ENCODE measurements at places on chromosomes 4 and X.

DNA sequence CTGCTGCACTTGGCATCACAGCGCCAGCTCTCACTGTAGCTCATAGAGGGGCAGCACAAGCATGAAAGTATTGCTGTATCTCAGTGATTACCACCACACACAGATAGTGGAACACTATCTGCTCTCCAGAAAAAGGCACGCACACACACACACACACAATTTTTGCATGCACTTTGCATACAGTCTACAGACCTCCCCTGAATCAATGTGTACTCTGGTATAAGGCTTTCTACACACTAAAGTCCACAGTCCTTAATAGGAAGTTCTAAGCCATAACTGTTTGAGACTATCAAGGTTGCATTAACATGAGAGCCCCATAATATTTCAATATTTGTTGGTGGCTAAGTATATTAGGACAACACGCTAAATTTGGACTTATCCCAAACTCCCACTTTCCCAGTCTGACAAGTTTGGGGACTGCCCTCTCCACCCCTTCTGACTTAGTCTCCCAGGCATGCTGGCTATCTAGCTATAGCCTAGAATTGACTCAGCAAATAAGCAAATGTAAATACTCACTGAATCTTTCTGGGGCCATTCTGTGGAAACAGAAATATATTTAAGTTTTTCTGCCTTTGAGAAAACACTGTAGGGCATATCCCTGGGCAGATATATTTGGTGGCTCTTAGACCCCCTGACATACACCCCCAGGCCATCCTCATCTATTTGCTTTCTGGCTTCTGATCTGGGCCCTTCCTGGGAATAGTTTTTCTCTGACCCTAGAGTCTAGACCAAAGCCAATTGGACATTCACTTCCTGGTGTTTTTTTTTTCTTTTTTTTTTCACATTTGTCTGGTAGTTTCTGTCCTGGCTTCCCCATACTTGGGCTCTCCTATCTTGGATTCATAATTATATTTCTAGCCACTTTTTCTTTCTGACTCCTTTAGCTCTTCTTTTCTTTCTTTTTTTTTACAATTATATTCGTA is 36.4 kb upstream of the CT47C1 start:
- H3K4me1 ChIP-seq, result no peaks in the 10 kb centered on the region
- H3K4me3 ChIP-seq, result no peak overlapping the region
- H3K27ac ChIP-seq, result no peak overlapping the region
- H3K36me3 ChIP-seq, result no peaks in the 10 kb centered on the region
- H3K27me3 ChIP-seq, result no peaks in the 10 kb centered on the region
- DNase-seq, result peak; percentile 23

DNA sequence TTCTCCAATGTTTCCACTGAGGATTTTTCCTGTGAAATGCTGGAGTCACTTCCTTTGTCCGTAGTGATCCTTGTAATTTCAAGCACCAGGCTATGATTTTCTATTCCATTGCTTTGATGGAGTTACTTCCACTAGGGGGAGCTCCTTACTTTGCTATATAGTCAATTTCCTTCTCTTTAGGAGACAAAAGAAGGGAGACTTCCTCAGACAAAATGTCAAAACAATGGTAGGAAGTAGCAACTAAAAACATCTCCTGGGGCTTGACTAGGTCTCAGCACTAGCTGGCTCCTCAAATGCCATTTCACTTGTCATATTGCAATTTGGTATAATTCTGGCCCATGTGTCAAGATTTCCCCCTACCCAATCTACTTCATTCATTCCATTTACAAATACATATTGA is 24.1 kb downstream of the ZCCHC12 start:
- DNase-seq, result no peak
- H3K4me3 ChIP-seq, result no peak overlapping the region
- no peaks in the 10 kb centered on the region for H3K27me3 ChIP-seq
- H3K4me1 ChIP-seq, result no peaks in the 10 kb centered on the region
- no peaks in the 10 kb centered on the region for H3K36me3 ChIP-seq

- no peak for DNase-seq
- no peak overlapping the region for H3K27ac ChIP-seq
- no peaks in the 10 kb centered on the region for H3K27me3 ChIP-seq
- no peak overlapping the region for H3K4me3 ChIP-seq
- H3K36me3 ChIP-seq, result peaks cover 5% of the 10 kb centered on the region
These were observed 288.6 kb downstream of the DCTD start for GRCh38 chr4:182628544-182628943.

DNA sequence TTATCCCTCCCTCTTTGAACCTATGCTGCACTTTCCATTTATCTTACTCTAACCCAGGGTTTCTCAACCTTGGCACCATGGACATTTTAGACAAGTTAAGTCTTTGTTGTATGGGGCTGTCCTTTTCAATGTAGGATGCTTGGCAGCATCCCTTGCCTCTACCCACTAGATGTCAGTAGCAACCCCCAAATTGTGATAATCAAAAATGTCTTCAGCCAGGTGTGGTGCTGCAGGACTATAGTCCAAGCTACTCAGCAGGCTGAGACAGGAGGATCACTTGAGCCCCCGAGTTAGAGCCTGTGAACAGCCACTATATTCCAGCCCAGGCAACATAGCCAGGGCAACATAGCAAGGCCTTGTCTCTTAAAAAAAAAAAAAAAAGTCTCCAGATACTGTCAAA is 7.0 kb downstream of the LRCH2 start:
- H3K4me3 ChIP-seq, result no peak overlapping the region
- H3K36me3 ChIP-seq, result no peaks in the 10 kb centered on the region
- no peak overlapping the region for H3K27ac ChIP-seq
- H3K27me3 ChIP-seq, result no peaks in the 10 kb centered on the region
- no peak for DNase-seq

DNA sequence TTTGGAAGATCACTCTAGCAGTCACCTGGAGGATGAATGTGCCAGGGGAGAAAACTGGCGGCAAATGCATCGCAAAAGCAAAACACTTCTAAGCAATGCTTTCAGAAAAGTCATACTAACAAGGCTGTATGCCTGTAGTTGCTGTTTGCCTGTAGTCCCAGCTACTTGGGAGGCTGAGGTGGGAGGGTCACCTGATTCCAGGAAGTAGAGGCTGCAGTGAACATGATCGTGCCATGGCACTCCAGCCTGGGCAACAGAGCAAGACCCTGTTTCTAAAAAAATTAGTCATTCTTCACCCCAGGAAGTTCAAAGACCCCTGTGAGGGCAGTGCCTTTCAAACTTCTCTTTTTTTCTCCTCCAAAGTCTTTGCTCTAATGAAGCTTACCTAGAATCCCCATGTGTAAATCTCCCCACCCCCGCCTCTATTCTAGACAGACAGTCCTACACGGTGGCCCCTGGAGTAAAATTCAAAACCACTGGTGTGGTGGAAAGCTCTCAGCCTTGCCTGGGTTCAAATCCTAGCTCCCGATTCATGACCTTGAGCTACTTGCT is 5.5 kb downstream of the SOWAHD start:
- no peak for DNase-seq
- peaks cover 9% of the 10 kb centered on the region for H3K4me1 ChIP-seq
- no peaks in the 10 kb centered on the region for H3K36me3 ChIP-seq

DNA sequence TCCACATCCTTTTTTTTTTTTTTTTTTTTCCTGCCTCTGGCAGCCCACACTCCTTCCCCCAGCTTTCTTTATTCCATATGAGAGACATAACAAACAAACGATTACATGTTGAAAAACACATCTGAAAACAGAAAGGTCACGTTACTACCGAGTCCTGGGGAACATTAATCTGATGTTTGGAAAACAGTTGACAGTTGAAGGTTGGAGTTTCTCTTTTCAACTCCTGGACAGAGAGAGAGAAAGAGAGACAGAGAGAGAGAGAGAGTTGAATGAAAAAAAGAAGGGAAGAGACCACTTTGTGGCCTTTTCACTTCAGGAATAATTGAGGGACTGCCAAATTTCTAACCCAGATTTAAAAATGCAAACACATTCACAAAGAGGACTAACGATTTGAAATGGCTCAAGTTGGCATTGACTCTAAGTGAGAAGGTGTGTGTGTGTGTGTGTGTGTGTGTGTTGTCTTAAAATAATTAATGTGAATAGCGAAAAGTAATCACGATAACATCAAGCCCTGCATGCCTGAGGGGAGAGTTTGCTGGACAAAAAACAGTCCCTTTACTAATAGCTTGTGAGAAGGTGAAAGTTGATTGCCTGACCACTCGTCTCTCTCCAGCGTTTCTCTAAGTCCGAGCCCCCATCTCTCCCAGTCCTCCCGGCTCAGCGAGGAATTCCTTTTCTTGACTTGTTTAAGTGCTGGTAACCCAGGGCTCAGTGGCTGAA is 67.3 kb downstream of the FBXO8 start:
- peaks cover 31% of the 10 kb centered on the region for H3K4me1 ChIP-seq
- no peaks in the 10 kb centered on the region for H3K36me3 ChIP-seq
- no peak overlapping the region for H3K4me3 ChIP-seq
- H3K27me3 ChIP-seq, result no peaks in the 10 kb centered on the region
- peak overlapping the region; percentile 82 for H3K27ac ChIP-seq
- DNase-seq, result no peak

DNA sequence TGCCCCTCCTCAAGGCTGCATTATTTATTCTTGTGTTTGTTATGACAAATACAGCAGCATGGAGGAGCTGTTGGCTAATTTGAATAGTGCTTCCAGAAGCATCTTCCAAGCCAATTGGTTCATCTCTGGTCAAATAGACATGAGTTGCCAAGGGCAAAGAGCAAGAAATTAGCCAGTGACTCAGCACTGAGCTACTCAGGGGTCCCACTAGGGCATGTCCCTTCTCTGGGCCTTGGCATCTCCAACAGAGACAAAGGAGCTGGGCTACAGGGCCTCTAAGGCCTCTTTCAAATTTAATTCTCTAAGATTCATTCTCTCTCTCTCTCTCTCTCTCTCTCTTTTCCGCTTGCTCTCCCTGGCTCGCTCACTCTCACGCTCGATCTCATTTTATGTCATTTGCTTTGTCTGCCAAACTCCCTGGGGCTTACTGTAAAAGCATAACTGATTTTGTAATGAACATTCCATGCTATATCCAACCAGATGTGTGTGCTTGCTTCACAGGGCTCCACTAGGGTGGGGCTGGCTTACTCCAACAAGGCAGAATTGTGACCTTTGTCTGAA is 86.7 kb upstream of the MAGEA4 start:
- H3K4me3 ChIP-seq, result no peak overlapping the region
- H3K36me3 ChIP-seq, result no peaks in the 10 kb centered on the region
- DNase-seq, result peak; percentile 23
- H3K27me3 ChIP-seq, result no peaks in the 10 kb centered on the region

GRCh38 chrX:153903991-153904957 is at the start of gene AVPR2:
Gene AVPR2, plus strand, starts transcription at chrX:153904673. Its CDS starts 473 bp downstream, at chrX:153905146.
- no peaks in the 10 kb centered on the region for H3K27me3 ChIP-seq
- no peak within 1 kb of the TSS for H3K27ac ChIP-seq
- H3K4me3 ChIP-seq, result no peak within 1 kb of the TSS
- no peak for DNase-seq

DNA sequence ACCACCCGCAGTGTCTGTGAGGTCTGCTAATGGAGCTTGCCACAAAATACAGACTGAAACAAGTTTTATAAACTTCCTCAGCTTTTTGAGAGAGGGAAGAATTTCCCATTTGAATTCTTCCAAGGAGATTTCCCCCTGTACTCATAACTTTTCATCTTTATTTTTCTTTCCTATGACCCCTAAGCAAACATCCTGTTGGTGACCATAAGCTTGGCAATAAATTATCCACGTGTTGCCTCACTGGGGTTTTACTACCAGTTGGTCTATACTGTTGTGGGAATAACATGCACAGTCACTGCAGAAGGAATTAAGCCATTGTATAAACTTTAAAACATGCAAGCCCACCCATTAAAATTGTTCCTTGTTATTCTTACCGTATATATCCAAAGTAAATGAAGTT is 86.2 kb downstream of the SLC39A8 start:
- H3K27ac ChIP-seq, result no peak overlapping the region
- H3K4me3 ChIP-seq, result no peak overlapping the region
- no peaks in the 10 kb centered on the region for H3K4me1 ChIP-seq
- no peaks in the 10 kb centered on the region for H3K27me3 ChIP-seq
- H3K36me3 ChIP-seq, result no peaks in the 10 kb centered on the region
- DNase-seq, result no peak

- H3K4me3 ChIP-seq, result no peak overlapping the region
- no peaks in the 10 kb centered on the region for H3K4me1 ChIP-seq
- H3K27ac ChIP-seq, result no peak overlapping the region
- no peaks in the 10 kb centered on the region for H3K27me3 ChIP-seq
- H3K36me3 ChIP-seq, result no peaks in the 10 kb centered on the region
These were observed 620.0 kb downstream of the ANKRD50 start for GRCh38 chr4:124092541-124092984.

- DNase-seq, result peak; percentile 14
- no peak overlapping the region for H3K4me3 ChIP-seq
These were observed 114.0 kb downstream of the DCTD start for GRCh38 chr4:182803235-182803634.

GRCh38 chr4:136768925-136769275 is 763.4 kb downstream of the PCDH18 start:
- no peaks in the 10 kb centered on the region for H3K4me1 ChIP-seq
- no peaks in the 10 kb centered on the region for H3K27me3 ChIP-seq
- no peaks in the 10 kb centered on the region for H3K36me3 ChIP-seq
- H3K4me3 ChIP-seq, result no peak overlapping the region

GRCh38 chrX:37302569-37302968 is 46.6 kb upstream of the PRRG1 start:
- DNase-seq, result peak; percentile 37
- no peaks in the 10 kb centered on the region for H3K4me1 ChIP-seq
- H3K27me3 ChIP-seq, result no peaks in the 10 kb centered on the region
- H3K4me3 ChIP-seq, result no peak overlapping the region
- H3K27ac ChIP-seq, result no peak overlapping the region

- H3K36me3 ChIP-seq, result no peaks in the 10 kb centered on the region
- no peak overlapping the region for H3K4me3 ChIP-seq
- no peaks in the 10 kb centered on the region for H3K27me3 ChIP-seq
- DNase-seq, result no peak
These were observed 79.9 kb upstream of the EGFL6 start for GRCh38 chrX:13489454-13489853.

- DNase-seq, result no peak
- no peak overlapping the region for H3K4me3 ChIP-seq
- H3K36me3 ChIP-seq, result no peaks in the 10 kb centered on the region
- H3K4me1 ChIP-seq, result no peaks in the 10 kb centered on the region
These were observed 24.0 kb downstream of the AFM start for GRCh38 chr4:73505567-73505966.

GRCh38 chrX:153458476-153458875 is 11.9 kb downstream of the HAUS7 start:
- peaks cover 6% of the 10 kb centered on the region for H3K4me1 ChIP-seq
- no peak overlapping the region for H3K4me3 ChIP-seq
- no peak overlapping the region for H3K27ac ChIP-seq
- DNase-seq, result no peak
- peaks cover 19% of the 10 kb centered on the region for H3K36me3 ChIP-seq

GRCh38 chr4:55311792-55312488 is 34.1 kb upstream of the SRD5A3 start:
- no peaks in the 10 kb centered on the region for H3K27me3 ChIP-seq
- peak; percentile 14 for DNase-seq
- H3K27ac ChIP-seq, result no peak overlapping the region
- no peaks in the 10 kb centered on the region for H3K4me1 ChIP-seq
- no peaks in the 10 kb centered on the region for H3K36me3 ChIP-seq

DNA sequence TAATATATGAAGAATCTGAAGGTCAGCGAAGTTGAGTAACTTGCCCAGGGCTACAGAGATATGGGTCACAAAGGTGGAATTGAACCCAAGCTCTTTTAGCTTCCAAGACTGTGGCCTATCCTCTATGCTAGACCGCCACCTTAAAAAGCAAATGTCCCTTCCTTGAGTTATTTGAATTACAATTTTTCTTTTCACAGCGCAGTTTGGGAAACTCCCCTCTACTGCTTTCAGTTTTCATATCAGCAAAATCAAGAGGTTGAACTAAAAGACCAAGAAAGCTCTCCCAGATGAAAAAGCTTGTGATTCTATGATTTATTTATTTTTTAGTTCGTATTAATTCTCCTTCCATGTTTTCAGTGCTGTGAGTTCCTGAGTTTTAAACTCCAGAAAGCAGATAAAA is 174.5 kb upstream of the C1QTNF7 start:
- H3K4me1 ChIP-seq, result peaks cover 6% of the 10 kb centered on the region
- H3K4me3 ChIP-seq, result no peak overlapping the region
- no peak overlapping the region for H3K27ac ChIP-seq
- no peaks in the 10 kb centered on the region for H3K36me3 ChIP-seq
- H3K27me3 ChIP-seq, result no peaks in the 10 kb centered on the region
